ENCODE measurements at places on chromosomes 12 and 14.

DNA sequence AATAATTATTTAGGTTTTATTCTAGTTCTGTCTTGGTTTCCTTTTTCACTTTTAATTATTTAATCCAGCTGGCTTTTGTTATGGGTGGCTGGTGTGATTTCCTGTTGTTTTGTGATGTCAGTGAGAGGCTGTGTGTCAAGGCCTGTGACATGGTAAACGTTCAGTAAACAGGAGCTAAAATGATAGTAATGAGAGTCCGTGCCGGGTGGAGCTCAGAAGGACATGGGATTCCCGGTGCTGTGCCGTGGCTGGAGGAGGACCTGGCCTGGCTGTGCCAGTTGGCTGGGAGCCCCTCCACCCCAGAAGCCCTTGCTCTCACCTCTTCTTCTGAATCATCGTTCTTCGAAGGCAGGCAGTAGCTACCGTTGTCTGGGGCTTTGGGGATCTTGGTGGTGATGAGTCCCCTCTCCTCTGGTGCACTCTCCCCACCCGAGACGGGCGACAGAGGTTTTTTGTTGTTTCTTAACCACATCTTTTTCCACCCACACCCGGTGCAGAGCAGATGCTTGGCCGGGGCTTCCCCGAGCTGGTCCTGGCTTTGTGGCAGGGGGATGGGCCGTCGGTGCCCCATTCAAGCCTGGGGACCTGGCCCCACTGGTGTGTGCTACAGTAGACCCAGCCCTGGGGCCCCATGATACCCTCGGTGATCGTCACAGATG lies 29.1 kb downstream of the SH2B3 start:
- DNase-seq, result no peak

GRCh38 chr14:65926935-65927700 lies 514.6 kb downstream of the FUT8 start:
- no peak for DNase-seq

DNA sequence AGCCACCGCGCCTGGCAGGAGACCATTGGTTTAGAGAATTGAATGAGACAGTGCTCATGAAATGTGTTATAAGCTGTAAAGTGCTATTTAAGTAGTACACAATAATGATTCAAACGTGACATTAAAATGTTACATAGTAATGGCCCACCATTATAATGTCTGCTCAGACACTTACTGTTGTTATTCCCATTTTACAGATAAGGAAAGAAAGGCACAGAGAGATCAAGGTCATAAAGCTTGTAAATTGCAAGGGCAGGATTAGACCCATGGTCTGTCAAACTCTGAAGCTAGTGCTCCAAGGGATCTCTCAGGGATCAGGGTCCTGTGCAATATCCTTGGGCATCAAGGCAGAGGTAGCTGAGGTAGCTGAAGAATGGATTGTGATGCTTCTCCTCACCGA lies 6.2 kb downstream of the ACSM4 start:
- no peak for DNase-seq

GRCh38 chr12:127455347-127456265 lies 811.4 kb upstream of the TMEM132C start:
- DNase-seq, result no peak

DNA sequence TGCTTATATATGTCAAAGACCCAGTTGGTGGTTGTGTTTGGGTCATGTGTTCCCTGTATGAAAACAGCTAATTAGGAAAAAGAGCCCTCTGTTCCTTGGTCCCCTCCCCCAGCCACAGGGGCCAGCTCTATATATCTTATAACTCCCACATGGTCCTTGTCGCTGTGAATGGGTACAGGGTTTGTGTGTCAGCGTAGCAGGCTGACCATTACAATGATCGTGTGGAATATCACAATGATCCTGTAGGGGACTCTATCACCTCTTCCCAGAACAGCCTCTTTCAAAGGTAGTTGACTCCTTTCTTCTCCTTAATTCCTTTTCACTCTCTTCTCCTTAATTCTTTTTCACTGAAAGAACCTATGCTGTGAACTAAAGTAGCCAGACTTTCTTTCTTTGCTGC lies 51.6 kb upstream of the RIC8B start:
- DNase-seq, result no peak

DNA sequence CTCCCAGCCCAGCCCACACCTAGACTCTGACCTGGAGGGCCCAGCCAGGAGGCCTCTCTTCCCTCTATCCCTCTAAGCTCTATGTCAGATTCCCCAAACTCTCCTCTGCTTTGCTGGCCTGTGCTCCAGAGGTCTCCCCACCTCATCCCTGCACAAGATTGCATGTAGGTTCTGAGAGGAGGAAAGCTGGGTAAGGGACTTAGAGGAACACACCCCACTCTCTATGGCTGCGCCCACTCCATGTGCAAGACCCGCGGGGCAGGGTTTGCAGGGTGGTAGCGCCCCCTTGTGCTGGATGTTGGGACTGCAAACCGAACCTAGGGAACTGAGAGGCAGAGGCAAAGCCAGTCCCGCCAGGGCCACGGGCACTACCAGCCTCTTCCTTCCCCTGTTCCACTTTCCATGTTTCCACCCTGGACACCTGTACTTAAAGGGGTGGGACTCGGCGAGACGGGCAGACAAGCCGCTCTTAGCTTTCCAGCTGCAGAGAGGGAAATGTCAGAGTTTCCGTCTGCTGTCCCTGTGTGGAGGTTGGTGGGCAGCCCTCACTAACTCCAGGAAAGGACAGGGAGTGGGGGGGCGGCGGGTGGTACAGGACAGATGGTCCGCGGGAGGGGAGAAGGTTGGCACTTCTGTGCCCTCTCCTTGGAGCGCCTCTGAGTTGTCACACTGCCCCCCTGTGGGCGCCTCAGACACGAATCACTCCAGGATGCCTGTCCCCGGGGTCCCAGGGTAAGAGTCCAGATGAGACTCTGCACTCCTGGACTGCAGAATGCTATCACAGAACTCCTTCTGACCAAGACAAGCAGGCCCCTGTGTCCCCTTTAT lies 16.8 kb downstream of the MMP14 start:
- DNase-seq, result peak; percentile 68

DNA sequence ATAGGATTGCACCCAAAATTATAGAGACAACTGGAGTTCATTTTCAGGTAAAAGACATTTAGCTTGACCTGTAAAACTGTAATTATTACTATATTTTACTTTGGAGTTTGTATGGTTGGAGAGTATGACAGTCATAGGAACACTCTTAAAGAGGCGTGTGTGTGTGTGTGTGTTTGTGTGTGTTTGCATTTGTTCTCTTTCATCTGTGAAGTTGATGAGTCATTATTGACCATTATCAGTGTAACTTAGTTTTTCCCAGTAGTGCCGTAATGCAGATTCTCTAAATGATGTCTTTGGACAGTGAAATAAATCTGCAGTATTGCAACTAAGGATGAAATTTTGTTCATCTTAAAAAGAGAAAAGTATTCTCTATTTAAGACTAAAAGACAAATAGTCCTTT lies 13.0 kb downstream of the WASHC4 start:
- DNase-seq, result no peak

DNA sequence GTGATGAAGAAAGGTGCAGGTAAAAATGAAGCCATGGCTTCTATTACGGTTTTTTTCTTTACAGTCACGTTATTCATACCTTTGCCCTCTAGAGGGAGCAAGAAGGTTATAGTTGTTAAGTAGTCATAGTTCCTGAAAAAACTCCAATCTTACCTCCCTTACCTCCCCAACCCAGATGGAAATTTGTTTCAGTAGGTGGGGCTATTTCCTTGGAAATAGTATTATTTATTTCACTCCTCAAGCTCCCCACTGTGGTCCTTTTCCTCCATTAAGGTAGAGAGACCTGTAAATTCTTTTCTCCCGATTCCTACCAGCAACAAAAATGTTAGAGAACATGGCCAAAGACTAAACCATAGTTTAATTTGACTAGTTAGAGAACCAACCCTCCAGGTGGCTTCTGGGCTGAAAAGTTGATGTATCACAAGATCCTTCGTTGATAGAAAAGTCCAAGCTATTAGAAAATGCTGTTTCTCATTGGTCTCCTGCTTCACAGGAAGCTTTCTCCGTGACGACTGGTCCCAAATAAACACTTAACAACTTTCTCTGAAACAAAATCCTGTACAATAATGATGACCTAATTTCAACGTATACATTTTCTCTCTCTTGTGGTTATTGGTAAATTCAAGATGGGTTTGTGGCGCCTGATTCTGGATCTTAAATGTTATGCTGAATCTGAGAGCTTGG lies 43.5 kb downstream of the TMX1 start:
- peak; percentile 21 for DNase-seq

DNA sequence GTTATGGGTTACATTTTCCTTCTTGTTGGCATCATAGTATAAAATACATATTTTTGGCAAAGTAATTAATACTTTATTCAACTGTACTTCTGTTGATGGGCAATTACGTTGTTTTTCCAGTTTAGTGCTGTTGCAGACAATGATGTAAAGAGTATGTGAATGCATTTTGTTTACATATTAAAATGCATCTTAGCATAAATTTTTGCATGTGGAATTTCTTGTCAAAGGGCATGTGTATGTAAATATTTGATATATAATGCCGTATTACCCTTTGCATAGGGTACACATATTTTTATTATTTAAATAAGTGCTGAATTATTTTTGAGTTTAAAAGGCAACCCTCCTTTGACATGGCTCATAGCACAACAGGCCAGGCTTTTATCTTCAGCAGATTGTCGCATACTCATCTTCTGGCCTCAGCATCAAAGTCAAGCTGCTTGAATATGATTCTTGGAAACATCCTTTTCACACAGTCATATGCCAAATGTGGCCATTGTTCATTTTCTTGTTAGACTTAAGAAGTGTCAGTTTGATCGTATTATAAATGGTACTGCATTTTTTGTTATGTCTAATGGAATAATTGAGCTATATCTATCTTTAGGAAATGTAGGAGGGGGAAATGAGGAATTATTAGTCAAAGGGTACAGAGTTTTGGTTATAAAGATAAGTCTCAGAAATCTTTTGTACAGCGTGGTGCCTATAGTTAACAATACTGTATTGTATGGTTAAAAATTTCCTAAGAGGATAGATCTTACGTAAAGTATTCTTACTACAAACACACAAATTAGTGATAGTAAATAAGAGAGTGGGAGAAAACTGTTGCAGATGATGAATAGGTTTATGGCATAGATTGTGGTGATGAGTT lies 138.5 kb downstream of the FUT8 start:
- DNase-seq, result no peak

- peak; percentile 23 for DNase-seq
These were observed 1.1 kb downstream of the ANO6 start for GRCh38 chr12:45216983-45217485.

GRCh38 chr14:73223049-73223448 lies 14.3 kb upstream of the PAPLN start:
- DNase-seq, result no peak

- DNase-seq, result no peak
These were observed 550.0 kb downstream of the SOX5 start for GRCh38 chr12:23399402-23399933.

- no peak for DNase-seq
These were observed 33.8 kb downstream of the BCL11B start for GRCh38 chr14:99238216-99238615.

DNA sequence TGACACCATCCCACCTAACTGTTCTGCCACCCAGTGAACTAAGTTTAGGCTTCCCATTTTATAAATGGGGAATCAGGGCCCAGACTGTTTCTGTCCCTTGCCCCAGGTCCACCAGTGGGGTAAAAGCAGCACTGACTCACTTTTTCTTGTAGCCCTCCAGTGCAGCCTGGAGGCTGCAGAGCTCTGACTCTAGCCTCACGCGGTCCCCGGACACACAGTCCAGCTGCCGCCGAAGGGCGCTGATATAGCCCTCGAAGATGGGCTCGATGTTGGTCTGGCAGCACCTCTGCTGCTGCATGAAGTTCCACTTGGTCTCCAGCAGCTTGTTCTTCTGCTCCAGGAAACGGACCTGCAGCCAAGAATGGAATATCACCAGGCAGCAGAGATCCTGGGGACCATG lies 2.6 kb downstream of the KRT82 start:
- DNase-seq, result no peak

DNA sequence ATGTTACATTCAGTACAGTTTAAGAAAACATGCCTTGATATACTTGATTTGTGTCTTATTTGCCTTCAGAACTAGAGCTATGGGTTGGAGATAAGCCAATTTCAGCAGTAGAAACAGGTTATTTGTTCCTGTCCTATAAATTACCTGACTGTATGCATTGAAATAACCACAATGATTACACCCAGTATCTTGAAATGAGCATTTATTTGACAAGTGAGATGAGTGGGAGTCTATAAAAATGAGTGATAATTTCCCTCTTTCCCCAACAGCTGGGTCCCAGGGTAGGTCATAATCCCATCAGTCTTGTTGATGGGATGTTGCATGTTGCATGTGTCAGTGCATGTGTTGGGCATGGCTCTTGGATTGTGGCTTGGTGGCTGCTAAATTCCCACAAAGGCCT lies 3.7 kb downstream of the TAS2R42 start:
- DNase-seq, result no peak

DNA sequence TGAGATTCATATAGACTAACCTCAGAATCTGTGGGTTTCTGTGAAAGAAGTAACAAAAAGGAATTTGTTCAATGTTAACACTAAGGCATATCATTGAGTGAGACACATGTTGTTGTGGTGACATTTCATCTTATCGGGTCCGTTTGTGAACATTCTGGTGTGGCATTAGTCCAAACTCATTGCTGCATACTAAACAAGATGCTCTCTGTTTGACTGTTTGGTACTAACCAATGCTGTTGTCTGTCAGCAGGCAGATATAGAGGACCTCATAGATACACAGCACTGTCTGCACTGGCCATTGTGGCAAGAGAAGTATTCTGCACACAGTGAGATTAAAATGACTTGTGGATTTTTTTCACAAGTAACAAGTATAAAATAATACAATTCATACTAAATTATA lies 41.2 kb downstream of the SLC25A21 start:
- no peak for DNase-seq

DNA sequence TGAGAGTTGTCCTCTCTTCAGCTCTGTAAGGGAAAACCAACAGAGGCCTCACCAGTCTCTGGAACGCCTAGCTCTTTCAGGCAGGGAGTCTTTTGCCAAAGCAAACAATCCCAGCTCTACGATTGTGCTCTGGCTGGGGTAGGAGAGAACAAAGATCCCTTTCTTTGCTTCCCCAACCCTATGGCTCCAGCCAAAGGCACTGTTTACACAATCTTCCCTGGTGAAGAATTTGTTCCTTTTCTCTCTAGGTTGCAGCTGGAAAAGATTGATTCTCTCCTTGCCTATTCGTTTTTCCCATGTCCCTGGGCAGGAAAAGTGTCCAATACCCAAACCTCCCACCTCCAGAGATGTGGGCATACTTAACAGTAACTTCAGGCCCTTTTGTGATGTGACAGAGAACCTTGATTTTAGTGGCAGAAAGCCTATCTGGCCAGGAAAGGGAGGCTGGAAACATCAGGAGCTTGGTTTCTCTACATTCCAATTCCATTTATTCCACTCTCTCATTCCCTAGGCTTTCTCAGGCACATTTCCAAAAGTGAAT lies 16.8 kb downstream of the ATP5MC2 start:
- DNase-seq, result no peak

DNA sequence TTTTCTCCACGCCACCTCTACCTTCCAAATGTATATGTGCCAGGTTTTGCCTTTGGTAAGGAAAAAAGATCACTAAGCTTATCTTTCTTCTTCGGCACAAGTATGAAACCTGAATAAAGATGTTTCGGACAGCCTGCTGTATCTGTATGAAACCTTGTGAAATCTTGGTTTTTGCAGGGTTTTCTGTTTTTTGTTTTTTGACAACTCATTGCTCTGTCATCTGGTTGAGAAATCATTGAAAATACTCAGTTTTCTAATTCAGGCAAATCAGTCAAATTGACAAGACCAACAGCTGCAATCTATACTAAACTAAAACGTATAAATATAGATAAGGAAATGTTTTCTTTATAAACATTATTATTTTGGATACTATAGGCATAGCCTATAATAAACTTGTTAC lies 63.1 kb upstream of the FGD4 start:
- DNase-seq, result no peak
